ENCODE measurements at places on chromosomes 3 and 15.

DNA sequence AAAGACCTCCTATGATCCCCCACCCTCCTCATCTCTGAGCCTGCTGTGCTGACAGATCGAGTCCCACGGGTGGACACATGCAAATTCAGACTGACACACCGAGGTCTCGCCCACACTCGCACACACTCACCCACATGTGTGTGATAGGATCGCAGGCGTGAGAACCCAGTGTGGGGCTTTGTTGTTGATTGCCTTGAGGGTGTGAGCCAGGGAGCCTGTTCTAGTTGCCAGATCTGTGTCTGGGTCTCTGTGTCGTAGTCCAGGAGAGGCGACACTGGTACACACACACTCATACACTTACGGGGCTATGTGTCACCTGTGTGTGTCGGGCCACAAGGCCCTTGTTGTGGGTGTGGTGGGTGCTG lies 2.0 kb downstream of the EPHB3 start:
- no peak for DNase-seq

GRCh38 chr15:70569714-70570231 lies 193.6 kb downstream of the UACA start:
- no peak for DNase-seq

DNA sequence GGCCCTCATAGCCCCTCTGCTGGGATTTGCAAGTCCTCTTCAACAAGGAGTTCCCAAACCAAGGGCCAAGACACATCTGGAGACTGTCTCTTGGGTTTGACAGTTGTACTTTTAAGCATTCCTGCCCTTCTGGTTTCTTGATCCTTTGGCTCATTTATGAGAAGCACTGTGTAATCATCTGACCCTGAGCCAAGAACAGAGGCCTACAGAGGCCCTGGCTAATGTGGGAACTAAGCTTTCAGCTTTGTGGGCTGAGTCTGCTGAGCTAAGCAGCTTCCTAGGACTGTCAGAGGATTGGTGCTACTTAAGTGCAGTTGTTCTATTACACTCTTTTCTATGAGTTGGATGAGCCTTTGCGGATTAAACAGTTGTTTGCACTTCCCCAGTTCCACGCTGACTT lies 178.3 kb downstream of the KBTBD8 start:
- DNase-seq, result no peak

- DNase-seq, result peak; percentile 33
These were observed 200.5 kb downstream of the STT3B start for GRCh38 chr3:31733234-31733667.

DNA sequence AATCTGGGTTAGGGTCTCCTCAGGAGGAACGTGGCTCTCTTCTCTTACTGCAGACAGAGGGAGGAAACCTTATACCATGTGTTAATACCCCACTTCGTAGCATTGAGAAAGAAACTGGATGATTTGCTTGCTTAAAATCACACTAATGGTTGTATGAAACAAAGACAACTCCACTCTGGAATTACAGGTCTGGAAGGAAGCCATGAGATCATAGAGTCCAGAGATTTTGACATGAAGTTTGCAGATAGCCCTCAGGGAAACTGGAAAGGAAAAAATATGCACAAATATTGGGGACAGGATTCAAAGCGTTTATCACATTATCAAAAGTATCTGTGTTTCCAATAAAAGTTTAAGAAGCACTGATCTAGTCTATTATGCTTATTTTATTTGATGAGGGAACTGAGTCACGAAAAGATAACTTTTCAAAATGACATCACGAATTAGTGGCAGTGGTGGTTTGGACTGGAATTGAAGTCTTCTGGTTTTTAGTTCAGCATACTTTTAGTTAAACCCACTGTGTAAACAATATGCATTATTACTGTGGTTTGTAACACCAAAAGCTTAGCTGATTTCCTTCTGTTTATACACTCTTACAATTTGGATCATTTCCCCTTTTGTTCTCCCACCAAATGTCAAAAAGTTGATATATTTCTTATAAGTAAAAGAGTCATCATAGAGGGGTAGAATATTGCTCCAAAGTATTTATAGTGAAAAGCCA lies 16.8 kb downstream of the FGF7 start:
- DNase-seq, result no peak

DNA sequence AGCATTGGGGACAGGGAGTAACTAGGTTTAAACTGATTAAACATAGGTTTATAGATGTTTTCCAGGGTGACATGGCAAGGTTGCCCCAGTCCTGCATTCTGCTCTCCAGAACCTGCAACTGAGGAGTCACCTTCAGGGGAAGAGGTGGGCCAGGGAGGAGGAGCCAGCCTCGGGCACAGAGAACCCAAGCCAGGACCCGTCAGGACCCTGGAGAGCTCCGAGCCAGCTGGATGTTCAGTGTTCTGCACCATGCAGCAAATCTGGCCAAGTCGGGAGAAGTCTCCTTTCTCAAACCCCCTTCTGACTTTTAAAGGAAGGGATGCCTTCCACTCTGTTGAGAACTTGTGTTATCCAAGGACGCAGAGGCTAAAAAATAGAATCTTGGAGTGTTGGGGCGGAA lies 62.1 kb upstream of the SLC6A11 start:
- no peak for DNase-seq

DNA sequence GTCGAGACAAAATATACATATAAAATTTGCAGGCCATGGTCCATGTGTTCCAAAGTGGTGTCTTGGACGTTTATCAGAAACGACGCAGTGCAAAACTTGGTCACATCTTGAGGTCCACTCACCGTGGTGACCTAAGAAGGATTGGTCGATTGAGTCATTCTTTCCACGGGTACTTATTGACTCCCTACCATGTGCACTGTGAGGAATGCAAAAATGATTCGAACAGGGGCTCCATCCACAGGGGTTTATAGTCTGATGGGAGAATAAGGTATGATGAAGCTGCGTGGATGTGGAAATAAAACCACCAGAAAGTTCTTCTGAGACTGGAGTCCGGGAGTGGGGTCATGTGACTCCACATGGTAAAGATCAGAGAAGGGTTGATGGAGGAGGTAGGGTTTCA lies 185.2 kb downstream of the ITPR1 start:
- DNase-seq, result no peak

- DNase-seq, result no peak
These were observed 102.8 kb upstream of the SEMA6D start for GRCh38 chr15:47614360-47615011.

GRCh38 chr3:186492385-186492984 lies 51.7 kb downstream of the CRYGS start:
- DNase-seq, result no peak
